ENCODE measurements at places on chromosomes 4 and X. TPM values are rescaled to one million over a fixed set of nuclear protein-coding genes. Genes with fewer than 3 reads are reported as not detected.

PDE5A gene
- polyA plus RNA-seq, result 4.9 TPM

ZAR1 gene
- 0.31 TPM for polyA plus RNA-seq

TBC1D8B gene
- polyA plus RNA-seq, result 4.6 TPM

CENPVL1 gene
- not detected for polyA plus RNA-seq

FRG2 gene
- polyA plus RNA-seq, result not detected

PCDH7 gene
- 6.3 TPM for polyA plus RNA-seq

CHST7 gene
- 24.8 TPM for polyA plus RNA-seq

LEF1 gene
- polyA plus RNA-seq, result 5.0 TPM

ADH6 gene
- polyA plus RNA-seq, result 0.12 TPM

SUPT20HL1 gene
- 0.12 TPM for polyA plus RNA-seq

INTS6L gene
- 9.0 TPM for polyA plus RNA-seq

TRIM61 gene
- 1.5 TPM for polyA plus RNA-seq

Data from ovary (tissue), 10 donors.